ENCODE measurements at places on chromosomes 6 and 20.

DNA sequence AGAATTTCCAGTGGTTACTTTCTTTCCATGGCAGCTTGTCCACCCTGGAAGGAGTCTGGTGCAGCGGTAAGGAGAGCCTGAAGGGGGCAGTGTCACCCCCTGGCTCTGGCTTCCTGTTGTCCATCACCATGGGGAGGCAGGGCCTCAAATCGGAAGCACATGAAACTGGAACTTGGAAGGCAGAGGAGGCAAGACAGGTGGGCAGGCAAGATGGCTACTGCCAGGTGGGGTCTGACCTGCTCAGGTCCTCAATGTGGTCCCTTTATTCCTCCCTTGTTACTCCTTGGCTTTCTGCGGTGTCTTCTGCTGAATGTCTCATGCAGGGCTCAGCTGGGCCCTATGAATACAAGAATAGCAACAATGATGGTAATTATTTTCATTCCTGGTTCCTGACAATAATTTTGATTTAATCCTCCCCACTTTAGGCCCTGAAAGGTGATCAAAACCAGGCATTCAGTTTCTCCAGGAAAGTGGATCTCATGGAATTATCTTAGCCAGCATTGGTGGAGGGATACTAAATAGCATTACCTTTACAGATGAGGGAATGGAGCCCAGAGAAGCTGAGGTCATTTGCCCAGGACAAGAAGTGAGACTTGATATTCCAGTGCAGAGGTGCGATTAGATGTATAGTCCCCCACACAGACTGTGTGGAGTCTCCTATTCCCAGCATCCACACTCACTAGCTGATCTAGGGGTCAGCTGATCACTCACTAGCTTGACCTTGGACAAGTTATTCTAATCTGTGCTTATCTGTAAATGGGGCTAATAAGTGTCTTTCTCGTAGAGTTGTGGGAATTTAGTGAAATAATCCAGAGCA lies 17.6 kb upstream of the SNAI1 start:
- DNase-seq: peak; percentile 35

DNA sequence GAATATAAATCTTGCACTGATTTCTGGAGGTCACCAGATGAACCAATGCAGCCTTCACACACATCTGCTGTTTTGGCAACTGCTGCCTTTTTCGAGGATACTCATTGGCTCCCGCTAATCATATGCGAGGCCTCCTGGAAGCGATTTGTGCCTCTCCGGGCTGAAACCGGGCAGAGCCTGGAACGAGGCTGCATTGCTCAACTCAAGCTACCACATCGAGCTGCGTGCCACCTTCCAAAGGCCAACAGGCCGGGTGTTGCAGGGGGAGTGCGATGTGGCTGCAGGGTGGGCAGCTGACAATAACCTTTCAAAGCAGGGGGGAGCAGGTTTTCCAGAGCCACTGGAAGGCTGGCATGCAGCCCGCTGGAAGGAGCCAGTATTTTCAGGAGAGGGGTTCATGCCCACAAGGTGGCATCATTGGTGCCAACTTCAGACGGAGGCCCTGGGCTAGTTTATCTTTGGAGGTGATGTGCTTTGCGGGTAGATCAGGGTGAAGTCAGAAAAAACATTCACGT lies 122.6 kb upstream of the IFNGR1 start:
- DNase-seq: peak; percentile 35

DNA sequence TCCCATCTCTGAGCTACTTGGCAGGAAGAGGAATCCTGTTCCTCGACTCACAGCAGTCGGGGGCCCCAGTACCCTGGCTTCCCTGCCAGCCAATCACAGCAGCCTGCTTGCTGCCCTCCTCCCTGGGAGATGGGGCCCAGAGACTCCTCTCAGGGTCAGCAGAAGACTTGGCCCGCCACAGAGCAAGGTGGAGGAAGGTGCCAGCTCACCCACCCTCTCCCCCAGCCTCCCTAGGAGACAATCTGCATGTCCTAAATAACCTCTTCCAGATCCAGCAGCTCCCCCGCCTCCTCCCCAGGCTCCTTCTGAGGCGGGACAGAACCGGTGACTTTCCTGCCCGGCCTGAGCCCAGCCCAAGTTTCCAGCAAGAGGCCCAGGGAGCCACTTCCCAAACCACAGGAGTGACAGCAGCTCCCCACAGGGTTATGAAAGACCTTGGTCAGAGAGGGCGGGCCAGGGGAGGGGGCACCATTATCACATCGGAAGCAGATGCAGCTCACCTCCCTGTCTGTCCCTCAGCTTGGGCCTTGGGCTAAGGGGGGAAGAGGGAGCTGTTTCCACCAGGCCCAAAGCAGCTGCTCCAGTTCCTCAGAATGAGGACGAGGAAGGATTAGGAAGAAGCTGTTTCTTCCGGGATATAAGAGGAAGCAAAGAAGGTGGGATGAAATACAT lies 2.3 kb downstream of the CCND3 start:
- peak; percentile 69 for DNase-seq

- no peak for DNase-seq
Observed at GRCh38 chr6:100677240-100677639, 203.9 kb downstream of the ASCC3 start.

DNA sequence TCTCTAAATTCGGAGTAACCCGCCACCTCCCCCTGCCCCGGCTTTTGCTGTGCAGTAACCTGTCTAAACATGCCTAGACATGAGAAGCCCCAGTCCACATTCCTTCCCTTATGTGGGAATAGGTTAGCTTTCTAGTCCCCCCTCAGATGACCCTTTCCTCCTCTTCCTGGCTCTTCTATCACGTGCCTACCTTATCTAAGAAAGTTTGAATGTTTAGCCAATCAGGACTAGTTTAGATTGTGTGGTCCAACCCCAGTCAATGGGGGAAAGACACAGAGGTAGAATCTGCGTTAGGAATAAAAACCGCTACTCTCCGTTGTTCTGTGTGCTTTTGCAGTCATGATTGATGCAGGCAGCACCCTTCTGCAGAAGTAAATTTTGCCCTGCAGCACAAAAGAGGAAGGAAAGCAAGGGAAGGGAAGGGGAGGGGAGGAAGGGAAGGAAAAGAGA lies 69.0 kb upstream of the CD93 start:
- DNase-seq: no peak
